ENCODE measurements at places on chromosomes 5 and 9.
A peak's percentile ranks its signal among the peaks of the same experiment; 100 is the strongest.

GRCh38 chr9:104025945-104026344, 68.2 kb upstream of the SMC2 start:
- DNase-seq, result no peak

DNA sequence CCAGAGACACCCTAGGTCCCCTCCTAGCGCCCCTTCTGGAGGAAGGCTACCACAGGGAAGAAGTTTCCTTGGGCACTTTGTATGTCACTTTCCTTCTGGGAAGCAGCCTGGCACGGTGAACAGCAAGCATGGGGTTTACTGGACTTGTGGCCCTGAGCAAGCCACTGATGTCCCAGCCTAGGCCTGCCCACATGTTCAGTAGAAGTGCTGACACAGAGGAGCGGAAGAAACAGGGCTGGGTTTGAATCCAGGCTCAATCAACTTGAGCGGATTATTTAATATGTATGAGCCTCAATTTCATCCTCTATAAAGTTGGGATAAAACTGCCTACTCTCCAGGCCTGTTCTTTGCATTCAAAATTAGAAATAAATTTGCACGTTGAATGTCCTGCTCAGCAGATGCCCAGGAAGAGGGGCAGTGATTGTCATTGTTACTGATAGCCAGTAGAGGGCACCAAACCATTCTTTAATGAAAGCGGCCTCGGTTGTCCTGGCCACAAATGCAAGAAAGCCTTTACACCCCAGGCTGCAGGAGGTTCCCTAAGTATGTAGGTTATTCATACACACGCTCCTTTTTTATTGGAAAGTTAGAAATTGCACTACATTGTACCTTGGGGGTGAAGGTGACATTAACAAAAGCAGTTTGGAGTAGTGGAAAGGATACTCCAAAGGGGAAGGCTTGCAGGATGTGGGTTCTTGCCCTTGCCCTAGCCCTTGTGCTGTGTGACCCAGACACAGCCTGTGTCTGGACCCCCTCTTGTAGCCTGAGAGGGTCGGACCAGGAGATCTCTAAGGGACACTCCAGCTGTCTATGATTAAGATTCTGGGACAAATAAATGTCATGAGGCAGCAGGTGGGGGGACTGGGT, 13.4 kb upstream of the XPA start:
- DNase-seq, result peak; percentile 6

DNA sequence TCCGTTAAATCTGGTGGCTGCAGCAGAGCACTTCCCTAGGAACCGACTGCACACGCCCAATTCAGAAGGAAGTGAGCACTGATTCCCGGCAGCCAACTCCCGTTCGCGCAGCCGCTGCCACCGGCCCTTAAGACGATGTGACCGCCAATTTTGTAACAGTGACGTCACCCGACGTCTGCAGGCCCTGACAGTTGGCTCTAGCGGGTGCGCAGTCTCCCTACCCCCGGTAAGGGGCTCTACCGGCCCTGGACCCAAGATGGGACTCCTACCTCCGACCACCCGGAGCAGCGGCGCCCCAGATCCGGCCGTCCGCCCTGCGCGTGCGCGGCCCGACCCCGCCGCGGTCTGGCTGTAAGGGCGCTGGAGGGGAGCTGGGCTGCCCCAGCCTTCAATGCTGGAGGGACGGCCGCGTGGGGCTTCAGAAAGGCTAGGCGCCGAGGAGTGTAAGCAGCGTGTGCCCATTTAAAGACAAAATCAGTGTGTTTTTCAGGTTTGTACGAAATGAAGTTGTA, 19.1 kb downstream of the DNAJA1 start:
- peak; percentile 30 for DNase-seq

- no peak for DNase-seq
Observed at GRCh38 chr5:108122702-108123101, 259.2 kb downstream of the FBXL17 start.

- no peak for DNase-seq
Observed at GRCh38 chr5:161403121-161403520, 143.4 kb downstream of the GABRB2 start.

GRCh38 chr9:131522257-131523085, 8.6 kb downstream of the UCK1 start:
- DNase-seq, result no peak

- no peak for DNase-seq
Observed at GRCh38 chr9:120514405-120514804, 65.6 kb downstream of the CDK5RAP2 start.

GRCh38 chr5:172187118-172188032, 649 bp downstream of the STK10 start:
- peak; percentile 47 for DNase-seq

DNA sequence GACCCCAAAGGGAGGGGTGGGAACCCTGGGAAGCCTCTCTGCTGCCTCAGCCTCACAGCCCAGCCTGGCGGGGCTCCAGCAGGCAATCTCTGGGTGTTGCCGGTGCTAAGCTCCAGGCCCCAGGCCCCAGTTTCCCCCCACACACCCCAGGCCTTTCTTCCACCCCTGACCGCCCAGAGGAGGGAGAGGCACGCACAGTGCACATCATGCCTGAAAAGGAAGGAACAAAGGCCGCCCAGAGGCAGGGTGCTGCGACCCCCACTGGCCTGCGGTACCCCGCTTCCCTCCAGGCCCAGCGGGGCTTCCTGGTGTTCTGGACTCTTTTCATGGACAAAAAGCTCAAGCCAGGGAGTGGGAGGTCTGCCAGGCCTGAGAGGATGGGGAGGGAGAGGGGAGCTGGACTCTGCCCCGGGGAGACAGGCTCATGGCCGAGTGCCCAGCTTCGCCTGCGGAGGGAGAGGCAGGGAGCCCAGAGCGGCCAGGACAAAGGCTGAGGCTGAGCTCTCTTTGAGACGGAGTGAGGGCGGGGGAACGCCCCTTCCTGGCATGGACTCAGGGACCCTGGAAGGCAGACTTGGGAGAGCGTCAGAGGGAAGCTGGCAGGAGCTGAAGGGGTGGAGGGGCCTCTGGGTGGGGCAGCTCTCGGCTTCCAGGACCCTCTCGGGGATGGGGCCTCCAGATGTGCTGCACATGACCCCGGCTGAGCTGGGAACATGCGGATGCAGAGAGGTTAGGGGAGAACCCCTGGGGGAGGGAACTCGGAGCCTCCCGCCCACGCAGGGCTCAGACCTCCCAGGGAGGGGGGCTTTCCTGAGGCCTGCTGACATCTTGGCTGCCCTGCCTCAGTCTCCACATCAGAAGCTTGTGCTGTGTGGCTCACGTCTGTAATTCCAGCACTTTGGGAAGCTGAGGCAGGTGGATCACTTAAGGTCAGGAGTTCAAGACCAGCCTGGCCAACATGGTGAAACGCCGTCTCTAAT, 1.8 kb upstream of the ENTPD2 start:
- no peak for DNase-seq

DNA sequence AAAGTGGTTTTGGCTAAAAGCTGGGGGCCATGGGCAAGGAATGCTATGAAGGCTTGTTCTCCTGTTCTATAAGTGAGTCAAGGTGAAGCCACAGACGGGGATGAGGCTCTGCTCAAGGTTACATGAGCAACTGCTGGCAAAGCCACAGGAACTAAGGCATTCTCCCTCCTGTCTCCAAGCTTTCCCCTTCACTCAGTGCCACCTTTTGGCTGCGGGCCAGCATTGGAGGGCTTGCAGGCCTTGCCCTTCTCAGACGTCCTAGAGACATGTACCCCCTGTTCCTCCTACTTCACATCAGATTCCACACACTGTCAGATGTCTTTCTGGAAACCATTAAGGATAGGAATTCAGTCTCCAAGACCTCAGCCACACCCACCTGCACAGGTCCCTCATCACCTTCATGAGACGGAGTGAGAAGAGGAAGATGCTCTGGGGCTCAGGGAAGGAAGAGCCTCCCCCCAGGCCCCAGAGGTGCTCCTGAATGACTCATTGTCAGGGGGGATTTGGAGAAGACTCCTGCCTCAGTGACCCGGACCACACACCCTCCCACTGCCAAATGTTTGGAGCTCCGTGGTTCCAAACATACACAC, 20.5 kb upstream of the MEIKIN start:
- DNase-seq, result no peak

DNA sequence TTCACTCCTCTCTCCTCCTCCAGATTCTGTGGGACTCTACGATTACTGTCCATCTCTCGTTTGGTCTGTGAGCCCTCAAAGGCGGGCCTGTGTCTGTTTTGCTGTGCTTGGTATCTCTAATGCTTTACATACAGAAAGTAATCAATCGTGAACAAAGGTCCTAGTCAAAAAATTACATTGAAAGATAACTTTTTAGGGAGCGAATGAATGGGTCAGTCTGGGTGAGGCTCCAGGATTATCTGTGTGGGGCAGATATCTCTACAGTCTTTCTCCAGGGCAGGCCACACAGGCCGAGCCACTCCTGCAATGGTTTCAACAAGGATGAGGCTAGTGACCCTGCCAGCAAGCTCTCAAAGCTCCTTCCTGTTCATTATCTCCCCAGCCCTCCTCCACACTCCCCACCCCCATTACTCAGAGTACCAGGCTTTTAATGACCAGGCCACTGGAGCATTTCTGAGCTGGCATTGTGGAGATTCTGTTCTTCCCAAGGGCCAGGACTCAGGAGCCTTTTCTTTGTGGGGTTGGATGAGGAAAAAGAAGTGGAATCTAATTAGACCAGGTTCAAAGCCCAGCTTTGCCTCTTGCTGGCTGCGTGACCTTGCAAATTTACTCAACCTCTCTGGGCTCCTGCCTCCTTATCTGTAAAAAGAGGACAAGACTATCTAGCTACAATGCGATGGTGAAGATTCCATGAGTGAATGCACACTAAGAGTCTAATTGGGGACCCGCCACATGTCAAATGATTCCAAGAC, 10.2 kb downstream of the CORO2A start:
- no peak for DNase-seq

GRCh38 chr5:74613283-74613682, 27.2 kb downstream of the ENC1 start:
- DNase-seq, result no peak

- DNase-seq, result no peak
Observed at GRCh38 chr9:134329576-134329855, 3.3 kb downstream of the RXRA start.

DNA sequence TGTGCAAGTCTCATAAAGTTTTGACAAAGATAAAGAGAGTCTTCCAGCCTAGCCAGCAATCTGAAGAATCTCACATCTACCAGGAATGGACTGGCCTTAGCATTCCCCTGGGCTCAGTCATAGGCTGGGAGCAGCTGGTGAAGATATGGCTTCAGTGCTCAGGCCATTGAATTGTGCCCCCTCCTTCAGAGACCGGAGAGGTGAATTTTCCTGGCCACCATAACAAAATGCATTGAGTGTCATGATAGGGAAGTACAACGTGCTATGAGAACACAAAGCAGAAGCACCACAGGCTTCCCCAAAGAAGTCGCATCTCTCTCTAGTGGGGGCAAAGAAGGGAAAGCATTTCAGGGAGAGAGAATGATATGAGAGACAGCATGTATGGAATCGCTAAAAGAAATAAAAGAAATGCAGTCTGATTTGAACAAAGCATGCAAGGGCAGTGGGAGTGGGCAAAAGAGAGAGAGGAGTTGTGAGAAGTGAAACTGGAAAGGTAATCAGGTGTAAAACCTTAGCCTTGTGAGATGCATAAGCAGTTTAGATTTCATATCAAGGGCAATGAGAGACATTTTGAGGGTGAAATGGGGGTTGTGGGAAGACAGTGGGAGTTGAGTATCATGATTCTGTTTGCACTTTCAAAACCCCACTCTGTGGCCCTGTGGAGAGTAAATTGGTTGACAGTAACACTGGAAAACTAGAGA, 57.1 kb upstream of the NMUR2 start:
- DNase-seq, result no peak

GRCh38 chr5:7852542-7852941, 1.6 kb upstream of the CFAP90 start:
- no peak for DNase-seq

DNA sequence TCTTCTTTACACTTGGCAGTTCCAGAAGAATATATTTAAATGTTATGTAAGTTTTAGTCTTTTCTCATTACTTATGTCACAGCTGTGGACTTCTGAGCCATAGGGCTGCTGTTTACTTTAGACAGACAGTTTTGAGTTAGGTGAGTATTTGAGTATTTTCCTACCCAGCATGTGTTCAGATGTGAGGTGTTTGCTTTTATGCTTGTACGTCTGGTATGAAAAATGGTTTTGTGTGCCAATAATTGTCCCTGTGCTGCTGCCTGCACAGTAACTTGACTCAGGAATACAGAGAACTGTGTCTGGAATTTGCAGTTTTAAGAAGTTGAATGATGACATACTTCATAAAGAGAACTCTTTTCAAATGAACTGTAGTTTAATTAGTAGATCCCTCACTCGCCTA, 20.8 kb downstream of the MEGF10 start:
- no peak for DNase-seq

DNA sequence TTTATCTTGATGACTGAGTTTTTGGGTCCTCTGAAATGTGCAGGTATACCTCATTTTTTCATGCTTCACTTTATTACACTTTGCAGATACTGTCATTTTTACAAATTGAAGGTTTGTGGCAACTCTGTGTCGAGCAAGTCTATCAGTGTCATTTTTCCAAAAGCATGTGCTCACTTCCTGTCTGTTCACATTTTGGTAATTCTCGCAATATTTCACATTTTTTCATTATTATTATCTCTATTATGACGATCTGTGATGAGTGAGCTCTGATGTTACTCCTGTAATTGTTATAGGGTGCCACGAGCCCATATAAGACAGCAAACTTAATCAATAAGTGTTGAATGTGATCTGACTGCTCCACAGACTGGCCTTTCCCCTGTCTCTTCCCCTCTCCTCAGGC, 73.4 kb upstream of the FBXW11 start:
- DNase-seq, result no peak

DNA sequence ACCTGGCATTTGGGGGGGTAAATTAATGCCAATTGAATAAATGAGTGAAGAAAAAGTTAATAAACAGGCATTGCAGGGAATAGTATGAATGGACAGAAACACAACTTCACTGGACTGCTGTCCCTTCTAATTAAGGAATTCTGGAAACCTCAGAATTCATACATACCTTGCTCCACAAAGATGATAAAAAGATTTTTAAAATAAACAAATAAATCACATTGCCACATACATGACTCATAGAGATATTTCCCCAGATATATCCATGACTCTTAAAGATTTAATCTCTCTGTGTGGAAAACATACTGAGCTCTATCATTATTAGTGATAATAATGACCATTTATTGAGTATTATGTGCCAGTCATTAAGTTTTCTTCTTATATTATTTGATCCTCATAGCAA, 469.0 kb upstream of the MEF2C start:
- no peak for DNase-seq

DNA sequence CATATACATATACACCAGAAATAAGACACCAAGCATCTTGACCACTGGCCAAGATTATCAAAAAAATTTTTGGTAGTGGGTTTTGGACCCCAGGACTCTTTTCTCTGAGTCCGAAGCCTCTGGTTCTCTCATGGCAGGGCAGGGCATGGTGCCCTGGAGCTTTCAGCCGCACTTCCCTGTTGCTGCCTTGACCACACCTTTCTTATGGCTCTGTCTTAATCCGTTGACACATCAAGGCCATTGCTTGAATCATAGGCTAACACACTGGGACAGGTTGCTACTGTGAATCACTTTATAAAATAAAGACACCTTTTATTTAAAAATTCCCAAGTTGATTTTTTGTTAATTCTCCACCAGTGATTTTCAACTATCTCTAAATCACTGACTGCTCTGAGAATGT, 45.4 kb upstream of the CAST start:
- DNase-seq, result no peak

- no peak for DNase-seq
Observed at GRCh38 chr9:125754096-125754495, 6.9 kb downstream of the PBX3 start.

All from activated CD4-positive, CD25-positive, alpha-beta regulatory T cell treated with anti-CD3 and anti-CD28 coated beads, Interleukin-2, amount 50 U/mL, for 16 hours (primary cell).